Lung (tissue), 17 donors: ENCODE measurements at places on chromosomes 16 and 17. TPM values are rescaled to one million over a fixed set of nuclear protein-coding genes. Genes with fewer than 3 reads are reported as not detected.

Gene AIPL1
- not detected for total RNA-seq

Gene TPSB2
- 154 TPM for total RNA-seq

Gene SDR42E2
- not detected for total RNA-seq

Gene SRRM2
- 316 TPM for total RNA-seq

Gene MLKL
- 27.6 TPM for total RNA-seq

Gene SOX8
- 4.0 TPM for total RNA-seq

Gene ABCA6
- total RNA-seq = 132 TPM

Gene GP1BA
- total RNA-seq = 0.94 TPM
